DMS 273 treated with DMSO at 0.1 percent for 48 hours (cell line): ENCODE measurements at places on chromosomes 6 and 20.

- DNase-seq, result no peak
These were observed 223.6 kb upstream of the RREB1 start for GRCh38 chr6:6884193-6884627.

DNA sequence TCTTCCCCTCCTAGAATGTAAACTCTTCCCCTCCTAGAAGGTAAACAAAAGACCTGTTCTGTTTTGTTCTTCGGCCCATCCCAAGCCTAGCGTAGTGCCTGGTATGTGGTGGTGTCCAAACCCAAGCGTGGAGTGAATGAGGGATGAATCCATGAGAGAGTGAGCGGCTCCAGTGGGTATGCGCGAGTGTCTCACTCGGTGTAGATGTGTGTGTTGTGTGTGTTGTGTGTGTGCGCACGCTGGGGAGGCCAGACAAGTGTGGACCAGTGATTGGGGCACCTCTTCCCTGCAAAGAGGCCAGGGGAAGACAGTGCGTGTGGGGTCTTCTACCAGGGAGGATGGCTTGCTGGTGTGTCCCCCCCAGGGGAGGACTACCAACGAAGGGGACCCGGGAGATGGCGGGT is 392 bp upstream of the SLC2A10 start:
- no peak for DNase-seq

- DNase-seq, result no peak
These were observed 53.1 kb upstream of the EIF2S2 start for GRCh38 chr20:34165018-34165619.

- DNase-seq, result peak; percentile 13
These were observed 2.9 kb downstream of the ATXN1 start for GRCh38 chr6:16758163-16758975.

DNA sequence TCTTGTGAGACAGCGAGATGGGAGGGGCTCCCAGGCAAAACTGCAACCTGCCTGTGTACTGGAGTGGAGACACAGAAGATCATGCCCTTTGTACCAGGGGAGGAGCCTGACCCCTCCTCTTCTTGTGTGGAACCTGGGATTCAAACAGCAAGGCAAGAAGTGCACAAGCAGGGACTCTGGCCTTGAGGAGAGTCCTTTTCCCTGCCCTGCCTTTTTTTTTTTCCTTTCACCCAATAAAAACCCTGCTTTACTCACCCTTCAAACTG is 251.8 kb upstream of the OPRM1 start:
- no peak for DNase-seq

DNA sequence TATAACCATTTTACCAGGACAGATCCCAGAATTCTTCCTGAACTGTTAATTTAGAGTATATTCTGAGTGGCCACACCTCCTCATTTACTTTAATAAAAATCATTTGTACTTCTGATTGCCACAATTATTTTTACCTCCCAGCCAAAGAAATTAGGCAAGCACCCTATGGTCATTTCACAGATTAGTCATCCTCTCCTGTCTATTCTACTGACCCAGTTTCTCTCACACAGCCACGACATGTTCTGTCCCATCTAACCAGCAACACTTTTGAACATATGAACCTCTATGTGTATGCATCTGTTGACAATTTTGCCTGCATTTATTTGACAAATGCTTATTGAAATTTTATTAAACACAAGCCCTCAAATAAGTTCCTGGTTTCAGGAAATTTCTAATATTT is 202.6 kb upstream of the STXBP5 start:
- DNase-seq, result no peak

- no peak for DNase-seq
These were observed 11.7 kb downstream of the SIM1 start for GRCh38 chr6:100452998-100453397.
